ENCODE measurements at places on chromosomes 6 and 20. TPM values are rescaled to one million over a fixed set of nuclear protein-coding genes. Genes with fewer than 3 reads are reported as not detected.

GRCh38 chr6:125834348-125834747 lies 43.6 kb downstream of the NCOA7 start:
- DNase-seq, result no peak

DNA sequence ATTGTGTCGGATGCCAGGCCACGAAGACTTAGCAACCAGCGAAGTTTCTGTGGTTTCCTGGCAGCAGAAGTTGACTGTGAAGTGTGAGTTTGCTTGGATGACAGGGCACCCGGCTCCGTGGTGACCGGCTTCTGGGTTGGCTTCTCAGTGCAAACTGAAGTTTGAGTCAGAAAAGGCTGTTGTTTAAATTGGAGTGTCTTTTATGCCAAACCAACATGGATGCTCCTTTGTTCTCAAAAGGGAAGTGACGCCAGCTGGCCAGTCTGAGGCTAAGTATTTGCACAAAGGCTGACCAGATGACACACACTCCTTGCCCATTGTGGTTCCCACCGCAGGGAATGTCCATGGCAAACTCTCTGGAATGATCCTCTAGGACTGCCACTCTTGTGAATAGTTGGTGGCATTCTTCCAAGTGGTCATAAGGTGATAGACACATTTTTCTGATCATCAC lies 164.8 kb upstream of the QKI start:
- DNase-seq, result no peak

DNA sequence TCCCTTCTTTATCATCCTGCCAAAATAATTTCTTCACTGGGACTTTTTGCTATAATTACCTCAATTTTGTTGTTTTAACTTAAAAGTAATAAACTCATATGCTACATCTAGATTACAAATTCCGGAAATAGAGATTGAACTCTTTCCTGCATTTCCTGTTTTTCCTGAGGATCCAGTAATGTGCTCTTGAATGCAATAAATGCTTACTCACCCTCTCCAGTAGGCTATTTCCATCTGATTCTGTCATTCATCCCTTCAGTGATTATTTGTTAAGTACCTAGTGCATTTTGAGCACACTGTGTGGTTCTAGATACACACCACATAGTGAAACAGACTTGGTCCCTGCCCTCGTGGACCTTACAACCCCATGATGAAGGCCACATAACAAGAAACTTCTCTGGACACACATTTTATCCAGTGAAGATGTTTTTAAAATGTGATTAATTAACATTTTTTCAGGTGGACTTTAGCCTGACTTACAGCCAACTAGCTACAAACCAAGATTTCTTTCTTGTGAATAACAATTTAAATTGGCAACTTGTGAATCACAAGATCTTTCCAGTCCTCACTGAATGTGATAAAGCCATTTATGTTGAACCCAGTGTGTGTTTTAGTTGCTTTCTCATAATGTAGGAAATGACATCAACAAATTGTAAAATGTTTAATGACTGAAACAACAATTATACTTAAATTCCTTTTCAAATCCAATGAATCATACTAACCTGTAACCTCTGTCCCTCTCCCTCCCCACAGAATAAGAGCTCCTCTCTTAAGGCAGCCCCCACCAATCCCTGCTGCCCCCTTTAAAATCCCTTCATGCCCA lies 272.3 kb downstream of the KHDC1L start:
- DNase-seq, result no peak

DNA sequence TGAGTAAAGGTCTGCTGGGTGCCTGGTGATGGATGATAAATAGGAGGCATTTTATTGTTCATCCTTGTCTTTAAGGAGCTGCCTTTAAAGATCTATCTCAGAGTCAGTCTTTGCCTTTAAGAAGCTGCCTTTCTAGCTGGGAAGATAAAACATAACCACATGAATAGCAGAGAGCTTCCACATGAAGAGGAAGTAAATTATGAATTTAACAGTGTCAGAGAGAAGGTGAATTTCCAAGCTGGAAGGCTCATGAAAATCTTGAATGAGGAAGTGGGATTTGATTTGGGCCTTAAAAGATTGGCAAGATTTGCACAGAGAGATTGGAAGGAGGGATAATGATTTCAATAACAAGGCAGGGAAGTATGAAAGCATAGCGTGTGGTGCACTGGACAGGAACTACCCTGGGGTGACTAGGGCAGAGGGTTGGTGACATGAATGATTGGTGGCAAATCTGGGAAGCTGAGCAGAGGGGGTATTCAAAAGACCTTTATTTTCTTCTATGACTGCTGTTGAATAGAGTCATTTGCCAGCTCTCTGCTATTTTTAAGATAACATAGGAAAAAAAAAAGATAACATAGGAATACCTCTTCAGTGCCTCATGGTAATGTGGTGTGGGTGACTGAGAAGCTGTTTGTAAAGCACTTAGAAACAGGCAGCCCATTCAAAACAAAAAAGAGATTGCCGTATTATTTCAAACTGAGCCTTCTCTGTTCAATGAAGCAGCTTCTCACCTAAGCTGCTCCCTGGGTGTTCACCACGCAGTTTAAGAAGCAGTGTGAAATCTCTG lies 591.6 kb downstream of the PKHD1 start:
- DNase-seq, result no peak

DNA sequence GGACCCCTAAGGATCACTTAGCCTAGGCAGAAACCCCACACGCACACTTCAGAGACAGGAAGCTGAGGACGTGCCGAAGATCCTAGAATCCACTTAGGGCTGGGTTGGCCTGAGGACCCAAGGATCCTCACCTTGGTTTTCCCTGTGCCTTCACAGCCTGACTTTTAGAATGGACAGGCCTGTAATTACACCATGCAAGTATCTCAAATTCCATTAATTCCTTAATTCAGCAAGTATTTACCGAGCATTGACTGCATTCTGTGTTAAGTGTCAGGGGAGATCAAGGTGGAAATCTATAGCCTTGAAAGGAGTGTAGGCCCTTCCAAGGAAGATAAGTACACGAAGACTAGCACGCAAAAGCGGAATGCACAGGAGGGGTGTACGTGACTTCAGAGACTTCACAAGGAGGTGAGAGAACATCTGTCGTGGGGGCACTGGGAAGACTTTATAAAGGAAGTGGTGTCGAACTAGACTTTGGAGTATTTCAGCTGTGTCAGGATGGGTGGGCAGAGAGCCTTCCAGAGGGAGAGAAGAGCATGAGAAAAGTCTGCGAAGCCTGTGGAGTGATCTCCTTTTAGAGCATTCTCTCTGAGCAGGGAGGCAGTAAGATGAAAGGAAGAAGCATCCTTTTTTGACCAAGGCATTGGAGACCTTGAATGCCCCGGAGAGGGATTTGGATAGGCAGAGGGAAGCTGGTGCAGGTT lies 4.0 kb downstream of the DSP start:
- DNase-seq, result no peak

Gene NRSN1
- 0.44 TPM for polyA plus RNA-seq

Gene SLC12A5
- polyA plus RNA-seq, result 3.0 TPM

Gene GABRR1
- polyA plus RNA-seq, result 1.3 TPM
